ENCODE measurements at places on chromosomes 5 and 9. TPM values are rescaled to one million over a fixed set of nuclear protein-coding genes. Genes with fewer than 3 reads are reported as not detected.
A peak's percentile ranks its signal among the peaks of the same experiment; 100 is the strongest.

Gene SMIM33
- not detected for polyA plus RNA-seq

Gene LCP2
- polyA plus RNA-seq = 8.1 TPM

Gene HIGD2A
- 170 TPM for polyA plus RNA-seq

Gene SLC36A2
- polyA plus RNA-seq = 0.23 TPM

Gene LOX
- 72.3 TPM for polyA plus RNA-seq

Gene WDR38
- 0.24 TPM for polyA plus RNA-seq

Gene KCNIP1
- polyA plus RNA-seq = 2.6 TPM

Gene NKD2
- 32.3 TPM for polyA plus RNA-seq

Gene SLC45A2
- not detected for polyA plus RNA-seq

Gene RABL6
- polyA plus RNA-seq = 49.5 TPM

Gene ADRB2
- polyA plus RNA-seq = 1.9 TPM

Gene SHOC1
- 0.22 TPM for polyA plus RNA-seq

Gene ENTPD8
- polyA plus RNA-seq = 0.37 TPM

Gene CACNA1B
- 0.63 TPM for polyA plus RNA-seq

GRCh38 chr9:8845808-8846207 lies 1046.2 kb upstream of the DMAC1 start:
- DNase-seq = no peak

DNA sequence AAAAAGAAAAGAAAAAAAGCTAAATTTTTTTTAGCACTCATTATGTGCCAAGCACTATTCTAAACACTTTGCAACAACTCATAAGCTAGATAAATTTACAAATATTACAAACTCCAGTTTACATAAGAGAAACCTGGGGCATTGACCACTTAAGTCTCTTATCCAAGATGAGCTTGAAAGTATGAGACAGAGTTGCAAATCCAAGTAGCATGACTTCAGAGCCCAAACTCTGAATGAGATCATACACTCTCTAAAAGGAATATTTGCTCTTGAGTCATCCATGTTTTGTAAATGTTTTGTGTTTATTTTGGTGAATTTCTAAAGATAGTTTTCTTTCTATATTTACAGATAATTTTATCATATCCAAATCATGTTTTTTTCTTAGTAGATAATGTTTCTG lies 4.0 kb upstream of the SHOC1 start:
- DNase-seq = no peak

- no peak for DNase-seq
These were observed 11.4 kb downstream of the HMCN2 start for GRCh38 chr9:130276955-130277354.

GRCh38 chr5:64612344-64612961 lies 77.8 kb upstream of the SHISAL2B start:
- peak; percentile 61 for DNase-seq

GRCh38 chr5:99191206-99191745 lies 262.5 kb upstream of the CHD1 start:
- no peak for DNase-seq

DNA sequence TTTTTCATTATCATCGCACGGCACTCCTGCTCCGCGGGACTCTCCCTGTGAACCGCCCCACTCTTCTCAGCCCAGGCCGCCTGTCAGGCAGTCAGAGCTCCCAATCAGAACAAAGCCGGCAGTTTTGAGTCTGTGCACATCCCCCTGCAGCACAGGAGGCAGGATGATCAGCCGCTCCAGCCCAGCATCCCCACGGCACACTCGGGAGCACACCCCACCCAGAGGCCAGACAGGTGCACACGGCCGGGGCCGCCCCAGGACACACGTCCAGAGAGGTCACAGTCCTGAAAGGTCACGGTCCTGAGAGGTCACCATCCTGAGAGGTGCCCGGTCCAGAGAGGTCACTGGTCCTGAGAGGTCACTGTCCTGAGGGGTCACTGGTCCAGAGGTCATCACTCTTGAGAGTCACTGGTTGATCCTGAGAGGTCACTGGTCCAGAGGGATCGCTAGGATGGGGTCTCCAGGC lies 8.4 kb downstream of the TPPP start:
- no peak for DNase-seq

GRCh38 chr9:135294836-135295235 lies 184.7 kb upstream of the PPP1R26 start:
- DNase-seq = no peak

DNA sequence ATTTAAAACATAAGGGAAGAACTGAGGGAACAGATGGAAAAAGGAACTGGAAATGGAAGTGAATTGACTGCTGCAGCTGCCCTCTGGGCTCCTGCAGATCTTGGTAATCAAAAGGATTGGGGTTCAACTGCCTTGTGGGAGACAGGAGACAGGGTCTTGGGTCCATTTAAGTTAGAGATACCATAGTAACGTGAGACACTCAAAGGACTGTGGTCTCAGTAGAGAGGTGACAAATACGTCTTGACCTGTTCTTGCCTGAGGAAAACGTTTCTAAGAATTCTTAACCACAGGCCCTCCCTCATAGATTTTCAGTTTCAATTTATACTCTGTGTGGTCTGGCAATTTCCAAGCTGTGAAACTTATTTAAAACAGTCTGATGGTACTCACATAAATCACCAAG lies 100.8 kb upstream of the DHFR start:
- DNase-seq = no peak

GRCh38 chr9:34642679-34643078 lies 3.8 kb upstream of the GALT start:
- no peak for DNase-seq

GRCh38 chr5:66362046-66362445 lies 217.9 kb downstream of the SREK1 start:
- DNase-seq = no peak

GRCh38 chr9:137030538-137031527 lies 1.1 kb downstream of the FUT7 start:
- no peak for DNase-seq

- DNase-seq = no peak
These were observed 208.8 kb downstream of the MRPS30 start for GRCh38 chr5:45017568-45017967.

DNA sequence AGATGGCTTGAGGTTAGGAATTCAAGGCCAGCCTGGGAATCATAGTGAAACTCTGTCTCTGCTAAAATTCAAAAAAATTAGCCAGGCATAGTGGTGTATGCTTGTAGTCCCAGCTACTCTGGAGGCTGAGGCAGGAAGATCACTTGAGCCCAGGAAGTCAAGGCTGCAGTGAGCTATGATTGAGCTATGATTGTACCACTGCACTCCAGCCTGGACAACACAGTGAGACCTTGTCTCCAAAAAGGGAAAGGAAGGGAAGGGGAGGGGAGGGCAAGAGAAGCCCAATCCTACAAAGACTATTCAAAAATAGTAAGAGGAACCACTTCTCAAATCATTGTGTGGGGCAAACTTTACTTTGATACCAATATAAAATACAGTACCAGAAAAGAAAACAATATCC lies 11.2 kb downstream of the SEMA4D start:
- no peak for DNase-seq

GRCh38 chr5:36305571-36306326 lies 4.0 kb upstream of the RANBP3L start:
- DNase-seq = peak; percentile 46

- peak; percentile 50 for DNase-seq
These were observed 20.5 kb upstream of the TXN start for GRCh38 chr9:110276781-110277180.

DNA sequence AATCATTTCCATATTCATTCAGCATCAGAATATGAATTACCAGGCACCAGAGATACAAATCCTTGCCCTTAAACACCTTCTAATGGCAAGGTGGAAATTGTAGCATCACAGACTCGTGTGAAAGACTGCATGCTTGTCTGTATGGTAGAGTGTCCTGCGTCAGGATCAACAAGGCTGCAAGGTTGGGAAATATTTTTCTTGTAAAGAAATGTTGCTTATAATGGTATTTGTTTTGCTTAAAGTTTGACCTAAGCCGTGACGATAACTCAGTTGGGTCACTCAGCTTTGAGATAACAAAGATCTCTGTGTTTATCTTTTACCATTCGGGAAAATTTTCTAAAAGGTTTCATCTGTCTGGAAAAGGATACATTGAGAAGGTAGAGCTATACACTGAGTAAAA lies 87.6 kb downstream of the BASP1 start:
- no peak for DNase-seq

- no peak for DNase-seq
These were observed 63.9 kb downstream of the PARP8 start for GRCh38 chr5:50730336-50730735.

GRCh38 chr5:65858316-65858715 lies 68.1 kb upstream of the ERBIN start:
- no peak for DNase-seq

DNA sequence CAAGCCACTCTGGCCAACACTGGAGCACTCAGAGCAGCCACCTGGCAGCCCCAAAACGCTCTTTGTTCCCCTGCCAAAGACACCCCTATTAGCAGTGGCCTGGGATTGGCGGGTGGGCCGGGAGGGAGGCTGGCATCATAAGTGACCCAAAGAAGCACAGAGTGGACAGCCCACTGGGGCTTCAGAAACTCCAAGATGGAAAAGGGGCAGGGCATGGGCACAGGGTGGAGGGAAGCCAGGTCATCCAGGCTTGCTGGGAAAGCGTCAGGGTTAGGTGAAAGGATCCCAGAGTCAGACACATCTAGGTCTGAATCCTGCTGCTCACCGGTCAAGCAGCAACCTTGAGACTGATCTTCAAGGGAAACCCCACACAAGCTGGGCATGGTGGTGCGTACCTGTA lies 14.8 kb downstream of the EEIG1 start:
- no peak for DNase-seq

DNA sequence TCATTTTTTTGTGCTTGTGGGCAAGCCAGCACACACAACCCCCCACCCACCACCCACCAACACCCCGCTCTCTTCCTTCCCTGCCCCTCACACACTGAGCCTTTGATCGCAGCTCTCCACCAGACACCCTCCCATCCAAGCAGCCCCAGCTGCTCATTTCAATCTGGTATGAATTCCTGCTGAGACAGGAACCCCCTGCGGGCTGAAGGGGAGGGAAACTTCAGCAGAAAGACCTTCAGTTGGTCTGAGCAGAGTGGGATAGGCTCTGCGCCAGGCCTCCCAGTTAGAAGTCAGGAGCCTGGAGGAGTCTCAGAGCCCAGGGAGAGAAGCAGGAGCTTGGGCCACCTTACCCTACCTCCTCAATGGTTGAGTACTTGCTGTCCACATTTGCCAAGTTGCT lies 7.2 kb downstream of the PCDHGC5 start:
- no peak for DNase-seq

- DNase-seq = no peak
These were observed 1.9 kb upstream of the HINT2 start for GRCh38 chr9:35816708-35817107.

DNA sequence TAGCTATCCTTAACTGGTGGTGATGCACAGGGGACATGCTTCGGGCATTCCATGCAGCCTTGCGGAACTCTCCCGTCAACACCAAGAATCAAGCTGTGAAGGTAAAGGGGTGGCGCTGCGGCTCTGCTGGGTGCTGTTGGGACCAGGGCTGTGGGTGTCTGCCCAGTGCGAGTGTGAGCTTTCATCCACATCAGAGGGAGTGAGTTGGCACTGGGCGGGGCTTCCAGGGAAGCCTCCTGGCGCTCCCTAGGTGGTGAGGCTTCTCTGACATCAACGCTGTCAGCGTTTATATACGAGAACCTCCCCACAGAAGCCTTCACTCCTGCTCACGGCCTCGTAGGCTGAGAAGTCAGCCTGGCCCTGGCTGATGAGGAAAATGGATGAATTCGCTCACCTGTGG lies 11.7 kb downstream of the ARPC5L start:
- no peak for DNase-seq

GRCh38 chr5:8234179-8234770 lies 365.3 kb downstream of the MTRR start:
- no peak for DNase-seq

DNA sequence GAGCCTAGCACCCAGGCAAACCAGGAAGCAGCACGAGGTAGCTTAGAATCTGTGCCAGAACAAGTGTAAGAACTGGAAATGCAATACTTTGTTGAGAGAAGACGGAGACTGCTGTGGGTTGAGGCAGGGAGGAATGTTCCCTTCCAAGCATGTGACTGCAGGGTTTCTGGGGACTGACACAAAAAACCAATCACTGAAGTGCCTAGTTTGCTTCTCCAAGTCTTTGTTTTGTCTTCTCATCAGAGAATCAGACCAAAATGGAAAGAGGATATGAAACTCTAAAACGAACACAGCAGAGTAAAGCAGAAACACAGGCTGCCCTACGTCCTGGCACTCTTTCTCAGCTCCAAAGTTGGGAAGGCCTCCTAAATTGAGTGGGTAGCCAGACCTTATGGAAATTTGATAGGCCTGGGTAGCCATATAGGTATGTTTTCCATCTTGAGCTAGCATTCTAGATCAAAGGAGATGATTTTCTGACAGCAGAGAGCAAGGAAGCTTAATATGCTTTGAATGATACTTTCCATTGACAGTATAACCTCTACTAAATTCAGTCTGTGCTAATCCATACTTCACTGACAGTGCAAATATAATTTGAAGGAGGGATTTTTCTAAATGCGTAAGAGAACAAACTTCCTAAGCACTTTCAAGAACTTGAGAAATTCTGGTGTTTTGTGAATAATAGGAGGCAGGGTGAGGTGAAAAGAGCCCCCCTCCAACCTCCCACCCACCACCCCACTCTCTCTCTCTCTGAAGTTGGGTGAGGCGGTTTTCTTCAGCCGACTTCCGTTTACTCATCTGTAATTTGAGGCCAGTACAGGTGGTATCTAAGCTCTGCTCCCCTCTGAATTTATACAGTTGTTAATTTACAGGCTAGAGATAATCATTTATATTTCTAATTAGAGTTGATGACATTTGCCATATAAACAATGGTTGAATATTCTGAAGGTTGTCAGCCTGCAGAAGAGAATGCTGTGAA lies 5.5 kb downstream of the ADRB2 start:
- no peak for DNase-seq

- no peak for DNase-seq
These were observed 106.4 kb upstream of the DHFR start for GRCh38 chr5:80761176-80761575.

DNA sequence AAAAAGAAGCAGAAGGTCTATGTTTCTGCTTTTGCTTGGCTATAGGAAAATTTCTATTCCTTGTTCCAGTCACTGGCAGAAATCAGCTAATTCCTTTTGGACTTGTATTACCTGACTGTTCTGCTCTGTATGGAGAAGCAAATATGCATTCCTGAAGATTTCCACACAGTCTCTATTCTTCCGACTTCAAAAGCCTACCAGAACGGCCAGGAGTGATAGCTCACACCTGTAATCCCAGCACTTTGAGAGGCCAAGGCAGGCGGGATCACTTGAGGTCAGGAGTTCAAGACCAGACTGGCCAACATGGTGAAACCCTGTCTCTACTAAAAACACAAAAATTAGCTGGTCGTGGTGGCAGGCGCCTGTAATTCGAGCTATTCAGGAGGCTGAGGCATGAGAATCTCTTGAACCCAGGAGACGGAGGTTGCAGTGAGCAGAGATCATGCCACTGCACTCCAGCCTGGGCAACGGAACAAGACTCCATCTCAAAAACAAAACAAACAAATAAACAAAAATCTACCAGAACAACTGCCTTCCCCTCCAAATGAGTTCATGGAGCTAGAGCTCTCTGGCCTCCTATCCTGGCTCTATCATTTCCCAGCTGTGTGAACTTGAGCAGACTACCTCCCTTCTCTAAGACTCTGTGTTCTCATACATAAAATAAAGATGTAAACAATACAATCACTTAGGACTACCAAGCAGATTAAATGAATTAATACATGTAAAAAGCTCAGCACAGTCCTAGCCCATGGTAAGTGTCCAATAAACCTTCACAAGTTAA lies 17.0 kb downstream of the MYO10 start:
- no peak for DNase-seq
